Stimulated activated CD4-positive, alpha-beta T cell treated with anti-CD3 and anti-CD28 coated beads, Interleukin-1b, Interleukin-23, amount 100 ng/mL, for 1 hour (primary cell): ENCODE measurements at places on chromosomes 4 and X.

DNA sequence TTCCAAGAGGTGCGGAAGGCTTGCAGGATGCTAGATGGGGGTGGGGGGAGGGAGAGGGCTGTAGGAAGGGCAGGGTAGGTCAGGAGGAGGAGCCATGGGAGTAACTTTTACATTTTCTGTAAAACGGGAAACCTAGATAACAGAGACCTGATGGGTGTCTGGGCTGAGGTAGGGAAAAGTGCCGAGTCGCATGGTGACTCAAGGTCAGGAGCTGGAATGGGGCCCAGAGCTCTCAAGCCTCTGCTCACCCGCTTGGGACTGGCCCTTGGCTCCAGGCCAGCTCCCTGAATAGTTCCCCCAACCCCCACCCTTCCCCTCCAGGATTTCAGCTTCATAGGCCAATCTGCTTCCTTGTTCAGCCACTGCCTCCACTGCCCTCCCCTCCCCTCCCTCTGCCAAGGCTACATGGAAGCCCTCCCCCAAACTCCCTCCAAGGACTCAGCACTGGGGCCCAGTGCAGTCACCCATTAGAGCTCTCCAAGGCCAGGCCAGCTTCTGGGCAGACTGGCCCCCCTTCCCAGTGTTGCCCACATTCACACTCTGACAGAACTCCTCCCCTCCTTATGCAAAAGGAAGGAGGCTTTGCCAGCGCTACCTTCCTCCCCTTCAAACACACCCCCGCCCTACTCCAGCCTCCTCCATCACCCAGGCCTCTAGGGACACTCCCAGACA, 43.6 kb downstream of the TSC22D3 start:
- no peak for DNase-seq

GRCh38 chrX:15790769-15791290, 546 bp downstream of the ZRSR2 start:
- DNase-seq: no peak

DNA sequence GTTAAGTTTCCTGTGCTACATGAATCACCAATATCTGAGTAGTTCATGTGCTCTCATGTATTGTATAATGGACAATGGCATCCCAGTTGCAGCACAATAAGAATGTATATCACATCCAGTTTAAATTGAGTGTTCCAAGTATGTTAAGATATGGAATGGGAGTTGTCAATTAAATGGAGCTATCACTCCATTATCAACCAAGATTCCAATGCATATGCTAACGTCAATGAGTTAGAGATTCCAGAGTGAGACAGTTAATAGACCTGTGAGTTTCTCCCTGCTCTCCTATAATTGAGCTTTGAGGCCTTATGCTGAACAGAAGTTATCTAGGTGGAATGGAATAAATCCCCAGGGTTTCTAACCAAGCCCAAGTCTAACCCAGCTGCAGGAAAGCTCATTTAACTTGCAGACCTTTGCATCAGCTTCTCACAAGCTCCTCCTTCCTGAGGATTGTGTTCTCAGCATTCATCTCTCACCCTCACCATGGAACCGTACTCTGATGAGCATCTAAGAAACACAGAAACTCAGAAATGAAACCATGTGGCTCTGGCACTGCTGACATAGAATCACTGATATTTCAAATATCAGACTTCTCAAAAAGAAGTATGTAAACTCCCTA, 84.8 kb downstream of the TIGD2 start:
- DNase-seq: no peak

DNA sequence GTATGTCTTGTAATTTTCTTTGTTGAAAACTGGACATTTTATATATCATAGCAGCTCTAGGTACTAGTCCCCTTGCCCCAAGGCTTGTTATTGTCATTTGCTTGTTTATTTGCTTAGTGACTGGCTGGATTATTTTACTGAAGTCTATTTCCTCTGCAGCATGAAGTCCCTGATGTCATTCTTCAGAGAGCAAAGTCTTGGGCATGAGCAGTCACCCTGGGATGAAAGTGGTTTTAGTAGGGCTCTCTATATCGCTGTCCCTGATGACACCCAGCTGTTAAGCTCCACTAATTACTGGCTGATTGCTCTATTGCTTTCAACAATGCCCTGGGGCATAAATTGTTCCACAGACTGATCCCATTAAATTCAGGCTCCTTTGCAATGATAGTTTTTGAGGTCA, 113.5 kb upstream of the USP9X start:
- no peak for DNase-seq

GRCh38 chr4:21366312-21366711, 582.3 kb downstream of the KCNIP4 start:
- no peak for DNase-seq

DNA sequence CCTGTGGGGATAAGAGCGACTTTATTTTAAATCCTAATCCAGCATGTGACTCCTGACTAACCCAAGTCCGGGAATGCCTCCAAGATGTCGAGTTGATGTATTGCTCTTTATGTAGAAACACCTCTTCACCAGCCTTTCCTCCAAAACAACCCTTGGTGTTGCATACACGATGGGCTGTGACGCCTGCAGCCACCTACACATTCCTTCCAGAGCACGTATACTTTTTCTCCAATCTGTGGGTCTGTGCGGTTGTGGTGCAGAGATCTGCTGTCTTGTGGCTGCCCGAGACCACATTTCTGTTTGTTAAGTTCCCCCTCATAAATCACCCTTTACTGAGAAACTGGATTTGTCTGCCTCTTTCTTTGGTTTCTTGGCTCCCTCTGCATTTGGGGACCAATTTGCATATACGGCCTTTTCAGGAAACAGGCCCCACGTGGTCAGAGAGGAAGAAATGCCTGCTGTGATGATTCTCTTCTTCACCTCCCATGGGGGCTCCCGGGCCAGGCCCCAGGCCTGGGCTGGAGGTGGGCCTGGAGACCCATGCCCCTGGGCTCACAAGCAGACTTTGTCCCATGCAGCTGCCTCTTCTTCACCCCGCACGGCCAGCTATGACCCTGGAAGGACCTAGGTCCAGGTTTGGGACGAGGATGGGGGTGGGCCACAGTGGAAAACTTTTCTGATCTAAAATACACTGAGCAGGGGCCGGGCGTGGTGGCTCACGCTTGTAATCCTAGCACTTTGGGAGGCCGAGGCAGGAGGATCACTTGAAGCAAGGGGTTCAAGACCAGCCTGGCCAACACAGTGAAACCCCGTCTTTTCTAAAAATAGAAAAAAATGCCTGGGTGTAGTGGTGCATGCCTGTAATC, 21.4 kb upstream of the AFAP1 start:
- DNase-seq: no peak

GRCh38 chr4:176034499-176034898, 31.1 kb upstream of the WDR17 start:
- DNase-seq: no peak

- no peak for DNase-seq
These were observed 95.7 kb downstream of the CPZ start for GRCh38 chr4:8688041-8688907.

- DNase-seq: no peak
These were observed 543.8 kb upstream of the ZFP42 start for GRCh38 chr4:187451776-187452175.

DNA sequence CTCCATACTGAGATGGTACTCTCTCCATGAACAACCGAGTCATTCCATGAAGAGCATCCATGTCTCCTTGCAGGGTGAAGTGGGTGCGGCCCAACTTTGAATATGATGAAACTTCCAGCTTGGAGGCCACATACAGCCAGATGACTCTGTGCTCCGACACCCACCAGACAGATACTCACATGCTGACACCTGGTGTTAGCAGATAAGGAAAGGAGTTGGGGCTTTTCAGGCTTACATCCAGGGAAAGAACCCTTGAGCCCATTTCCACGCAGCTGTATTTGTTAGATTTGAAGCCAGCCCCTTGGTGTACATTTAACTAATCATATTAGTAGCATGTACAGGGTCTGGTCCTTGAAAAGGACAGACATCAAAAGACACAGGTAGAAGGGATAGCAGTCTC, 62.1 kb upstream of the PRRG3 start:
- no peak for DNase-seq
